Activated CD4-positive, CD25-positive, alpha-beta regulatory T cell (primary cell): ENCODE measurements at places on chromosomes 5 and 9.

DNA sequence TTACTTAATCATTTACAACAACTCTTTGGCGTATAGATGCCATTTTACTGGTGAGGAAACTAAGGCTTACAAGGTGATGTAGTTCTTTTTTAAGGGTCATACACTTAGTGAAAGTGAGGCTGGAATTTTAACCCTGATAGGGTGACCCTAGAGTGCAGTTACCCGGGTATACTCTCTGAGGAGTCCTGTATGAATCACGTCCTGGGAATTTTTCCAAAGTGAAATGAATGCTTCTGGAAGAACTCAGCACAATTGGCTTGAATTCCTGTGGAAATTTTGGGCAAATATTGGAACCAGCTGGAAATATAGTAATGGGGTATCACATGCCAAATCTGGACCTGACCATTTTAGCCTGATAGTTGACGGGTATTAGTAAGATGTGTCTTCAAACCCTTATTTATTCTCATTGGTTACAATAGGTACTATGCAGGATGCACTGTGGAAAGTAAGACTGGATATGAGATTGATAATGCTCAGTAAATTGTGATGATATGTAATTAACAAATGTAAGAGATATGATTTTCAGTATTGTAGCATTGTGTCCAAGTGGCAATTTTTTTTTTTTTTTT lies 14.8 kb downstream of the SUB1 start:
- no peak for DNase-seq

DNA sequence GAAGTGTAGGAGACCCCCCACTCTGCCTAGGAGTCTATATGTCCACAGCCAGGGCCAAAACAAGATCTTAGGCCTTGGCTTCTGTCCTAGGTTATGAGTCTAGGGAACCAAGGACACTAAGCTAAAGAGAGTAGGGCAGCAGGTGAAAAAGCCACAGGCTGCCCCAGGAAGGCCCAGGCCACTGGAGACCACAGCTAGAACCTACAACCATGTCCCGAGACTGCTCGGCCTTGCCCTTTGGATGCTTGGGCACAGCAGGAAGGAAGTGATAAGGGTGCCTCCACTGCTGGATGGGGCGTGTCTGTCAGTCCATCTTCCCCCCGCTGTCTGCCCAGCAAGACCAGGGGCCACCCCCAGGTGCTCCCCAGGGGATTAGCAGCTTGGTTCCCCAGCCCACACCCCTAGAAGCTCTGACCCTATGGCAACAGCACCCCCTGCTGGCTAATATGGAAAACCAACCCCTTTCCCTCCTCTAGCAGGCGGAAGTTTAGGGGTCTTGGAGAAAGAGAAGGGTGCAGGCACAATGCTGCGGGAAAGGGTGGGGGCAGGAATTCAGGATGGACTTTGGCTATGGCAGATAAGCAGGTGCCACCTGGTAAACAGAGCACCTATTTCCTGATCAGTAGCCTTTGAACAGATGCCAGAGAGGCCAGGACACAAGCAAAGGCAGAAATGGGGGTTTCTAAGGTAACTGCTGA lies 10.5 kb upstream of the IRF1 start:
- peak; percentile 53 for DNase-seq

DNA sequence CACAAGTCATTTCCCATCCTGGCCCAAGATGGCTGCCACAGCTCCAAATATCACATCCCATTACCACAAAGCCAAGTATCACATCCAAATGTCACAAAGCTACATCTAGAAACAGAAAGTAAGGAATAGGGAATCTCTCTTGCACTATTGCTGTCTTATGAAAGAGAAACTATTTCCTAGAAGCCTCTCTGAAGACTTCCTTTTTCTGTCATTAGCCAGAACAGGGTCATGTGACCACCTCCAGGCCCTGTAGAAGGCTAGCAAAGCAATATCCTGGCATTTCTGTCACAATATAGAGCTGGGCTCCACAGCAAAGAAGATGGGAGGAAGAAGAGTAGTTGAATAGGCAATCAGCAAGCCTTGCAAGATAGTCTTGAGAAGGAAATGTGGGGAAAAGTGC lies 99.2 kb downstream of the SH3TC2 start:
- no peak for DNase-seq

- no peak for DNase-seq
Measured at GRCh38 chr9:13429301-13430190, 150.1 kb upstream of the MPDZ start.

DNA sequence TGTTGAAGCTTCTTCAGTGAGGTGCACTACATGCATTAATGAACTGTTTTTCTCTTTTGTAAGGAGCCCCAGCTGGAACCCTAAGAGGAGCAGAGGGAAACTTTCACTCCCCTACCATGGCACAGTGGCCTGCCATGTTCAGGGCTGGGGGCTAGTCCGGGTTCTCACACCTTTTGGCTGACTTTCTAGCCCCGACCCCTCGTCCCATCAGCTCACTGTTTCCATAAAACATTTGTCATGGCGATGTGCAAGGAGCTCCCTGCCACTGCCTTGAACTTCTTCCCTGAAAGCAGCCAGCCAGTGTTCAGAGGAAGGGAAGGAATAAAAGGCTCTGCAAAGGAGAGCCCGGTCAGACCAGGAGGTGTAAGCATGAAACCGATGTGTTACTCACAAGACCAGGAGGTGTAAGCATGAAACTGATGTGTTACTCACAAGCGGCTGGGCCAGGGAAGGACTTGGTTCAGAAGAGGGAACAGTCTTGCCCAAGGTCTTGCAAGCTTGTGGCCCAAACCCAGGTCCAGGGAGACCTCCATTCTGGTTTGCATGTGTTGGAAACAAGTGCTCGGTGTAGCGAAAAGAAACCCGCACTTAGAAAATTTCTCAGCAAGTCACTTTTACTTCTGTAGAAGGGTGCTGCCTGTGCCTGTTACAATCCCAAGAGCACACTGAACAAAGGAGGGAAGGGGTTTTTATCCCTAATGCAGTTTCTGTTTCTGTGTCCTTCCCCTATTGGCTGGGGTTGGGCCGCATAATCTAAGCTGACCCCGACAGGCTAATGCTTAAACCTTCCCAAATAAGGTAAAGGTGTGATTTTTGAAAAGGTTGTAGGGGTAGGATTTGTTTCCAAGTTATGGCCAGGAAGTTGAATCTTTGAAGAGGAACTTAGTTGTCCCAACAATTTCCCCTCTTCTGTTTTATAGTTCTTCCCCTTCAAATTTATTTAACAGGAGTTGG lies 3.4 kb upstream of the ABO start:
- no peak for DNase-seq

DNA sequence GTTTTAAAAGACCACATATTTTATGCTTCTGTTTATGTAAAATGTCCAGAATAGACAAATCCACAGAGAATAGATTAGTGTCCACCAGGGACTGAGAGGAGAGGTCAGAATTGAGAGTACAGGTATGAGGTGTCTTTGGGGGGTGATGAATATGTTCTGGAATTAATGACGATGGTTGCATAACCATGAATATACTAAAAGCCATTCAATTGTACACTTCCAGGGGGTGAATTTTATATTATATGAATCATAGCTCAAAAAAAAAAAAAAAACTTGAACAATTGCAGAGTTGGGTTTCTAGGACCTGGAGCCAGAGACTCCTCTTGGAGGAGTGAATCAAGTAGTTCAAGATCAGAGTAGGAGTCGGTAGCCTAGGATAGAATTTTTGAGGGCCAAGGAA lies 57.8 kb upstream of the RUSC2 start:
- no peak for DNase-seq

- DNase-seq: no peak
Measured at GRCh38 chr5:95881833-95882232, 59.3 kb upstream of the GLRX start.

DNA sequence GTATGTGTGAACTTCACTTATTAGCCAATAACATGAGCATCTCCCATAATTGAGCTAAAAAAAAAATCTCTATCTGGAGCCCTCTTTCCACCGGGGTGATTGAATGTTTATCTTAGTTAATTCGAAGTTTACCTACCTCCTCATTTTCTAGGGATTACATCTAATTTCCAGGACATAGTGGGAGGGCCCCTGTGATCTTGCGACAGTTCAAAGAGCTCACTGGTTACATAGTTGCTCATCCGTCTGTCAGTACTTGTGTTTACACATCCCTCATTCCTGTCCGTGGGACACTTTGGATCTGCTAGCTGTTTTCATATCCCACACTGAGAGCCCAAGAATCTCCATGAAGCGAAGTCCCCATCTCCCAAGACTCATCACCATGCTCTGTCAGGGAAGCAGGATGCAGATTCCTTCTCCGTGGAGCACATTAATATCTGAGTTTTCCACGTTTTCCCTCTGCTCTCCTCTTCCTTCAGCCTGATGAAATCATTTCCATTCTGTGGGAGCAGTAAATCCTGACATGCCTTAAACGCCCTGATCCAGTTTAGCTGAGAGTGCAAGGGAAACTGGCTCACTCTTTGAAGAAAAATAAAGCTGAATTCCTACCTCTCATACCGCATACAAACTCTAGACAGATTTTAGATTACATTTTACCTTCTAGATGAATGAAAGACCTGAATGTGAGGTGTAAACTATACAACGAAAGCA lies 10.2 kb upstream of the SFXN1 start:
- no peak for DNase-seq

GRCh38 chr5:98570661-98571191 lies 202.7 kb upstream of the RGMB start:
- no peak for DNase-seq

- DNase-seq: no peak
Measured at GRCh38 chr5:53373451-53374158, 106.8 kb upstream of the FST start.

DNA sequence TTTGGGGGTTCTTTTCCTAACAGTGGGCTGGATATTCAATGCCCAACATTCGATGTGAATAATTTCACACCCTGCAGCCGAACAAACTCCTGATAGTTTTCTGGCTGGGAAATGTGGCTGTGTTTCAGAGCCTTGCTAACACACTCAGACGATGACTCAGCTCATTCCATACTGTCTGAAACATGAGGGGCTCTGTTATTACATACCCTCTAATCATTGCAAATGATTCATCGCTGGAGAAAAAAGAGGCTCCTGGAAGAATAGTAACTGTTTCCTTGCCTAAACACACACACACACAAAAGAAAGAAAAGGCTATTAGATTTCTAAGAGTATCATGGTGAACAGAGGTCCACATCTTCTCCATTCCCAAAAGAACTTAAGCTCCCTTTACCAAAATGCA lies 75.8 kb downstream of the OXCT1 start:
- DNase-seq: no peak

DNA sequence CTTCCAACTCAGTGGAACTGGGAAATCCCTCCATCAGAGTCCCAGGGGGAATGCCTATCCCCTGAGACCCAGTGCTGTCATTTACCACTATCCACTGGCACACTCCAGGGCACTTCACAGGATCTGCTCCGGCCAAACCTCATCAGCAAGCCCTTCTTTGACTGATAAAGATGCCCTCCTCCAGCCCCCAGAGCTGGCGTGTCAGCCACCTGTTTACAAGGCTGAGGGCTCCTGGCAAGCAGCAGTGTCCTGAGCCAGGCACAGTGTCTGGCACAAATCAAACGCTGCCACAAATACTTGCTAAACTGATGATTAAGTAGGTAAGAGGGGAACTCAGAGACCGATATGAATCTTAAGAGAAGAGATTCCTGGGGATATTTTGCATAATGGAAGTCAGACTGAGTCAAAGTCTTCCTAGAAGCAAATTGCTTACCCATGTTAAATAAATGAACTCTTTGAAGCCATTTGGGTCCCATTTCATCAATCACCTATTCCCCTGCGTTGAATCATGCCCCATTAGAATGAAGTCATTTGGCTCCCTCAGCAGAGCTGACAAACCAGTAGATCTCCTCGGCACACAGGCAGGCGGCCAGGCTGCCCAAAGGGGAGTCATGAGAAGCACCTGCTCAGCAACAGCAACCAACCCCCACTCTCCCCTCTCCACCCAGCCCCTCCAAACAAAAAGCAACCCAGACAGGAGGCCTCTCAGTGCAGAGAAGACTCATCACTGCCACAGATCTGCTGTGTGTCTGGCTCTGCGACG lies 97.4 kb downstream of the CDK5RAP2 start:
- no peak for DNase-seq

GRCh38 chr9:110049699-110050450 lies 158.1 kb downstream of the C9orf152 start:
- no peak for DNase-seq

DNA sequence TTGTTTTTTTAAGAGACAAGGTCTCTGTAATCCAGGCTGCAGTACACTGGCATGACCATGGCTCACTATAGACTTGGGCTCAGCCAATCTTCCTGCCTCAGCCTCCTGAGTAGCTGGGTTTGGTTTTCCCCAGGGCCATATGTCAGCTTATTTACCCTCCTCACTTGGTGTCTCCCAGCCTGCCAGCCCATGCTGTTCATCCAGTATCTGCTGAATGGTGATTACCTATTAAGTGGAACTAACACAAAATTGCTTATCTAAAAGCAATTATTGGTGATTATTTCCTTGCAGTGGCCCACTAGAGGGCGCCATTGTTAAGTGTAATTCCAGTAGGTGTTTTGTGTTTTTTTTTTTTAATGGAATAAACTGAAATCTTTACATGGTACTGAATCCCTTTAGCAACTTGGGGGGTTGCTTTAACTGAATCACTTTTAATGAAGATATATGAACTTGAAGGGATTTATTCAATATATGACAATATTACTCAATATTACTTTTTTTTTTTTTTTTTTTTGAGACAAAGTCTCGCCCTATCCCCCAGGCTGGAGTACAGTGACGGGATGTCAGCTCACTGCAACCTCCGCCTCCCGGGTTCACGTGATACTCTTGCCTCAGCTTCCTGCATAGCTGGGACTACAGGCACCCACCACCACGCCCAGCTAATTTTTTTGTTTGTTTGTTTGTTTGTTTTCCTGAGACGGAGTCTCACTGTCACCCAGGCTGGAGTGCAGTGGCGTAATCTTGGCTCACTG lies 13.8 kb downstream of the EXOSC2 start:
- peak; percentile 26 for DNase-seq

DNA sequence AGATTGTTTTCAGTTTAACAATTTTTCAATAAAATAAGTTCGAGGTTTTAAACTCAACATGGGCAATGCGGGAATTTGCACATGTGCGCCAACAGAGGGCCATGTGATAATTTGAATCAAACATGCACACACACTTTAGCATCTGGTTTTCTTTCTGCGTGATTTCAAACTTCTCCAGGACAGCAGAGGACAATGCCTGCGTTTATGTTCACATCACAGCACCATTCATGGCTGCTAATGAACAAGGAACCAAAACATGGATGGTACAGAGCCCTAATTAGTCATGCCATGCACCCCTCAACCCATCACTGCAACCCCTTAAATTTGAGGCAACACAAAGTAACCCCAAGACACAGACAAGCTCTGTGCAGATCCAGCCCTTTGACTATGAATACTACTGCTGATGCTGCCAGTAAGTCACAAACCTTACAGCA lies 2.8 kb downstream of the SHC3 start:
- DNase-seq: no peak

- DNase-seq: peak; percentile 45
Measured at GRCh38 chr5:141664733-141665461, 13.7 kb upstream of the FCHSD1 start.

DNA sequence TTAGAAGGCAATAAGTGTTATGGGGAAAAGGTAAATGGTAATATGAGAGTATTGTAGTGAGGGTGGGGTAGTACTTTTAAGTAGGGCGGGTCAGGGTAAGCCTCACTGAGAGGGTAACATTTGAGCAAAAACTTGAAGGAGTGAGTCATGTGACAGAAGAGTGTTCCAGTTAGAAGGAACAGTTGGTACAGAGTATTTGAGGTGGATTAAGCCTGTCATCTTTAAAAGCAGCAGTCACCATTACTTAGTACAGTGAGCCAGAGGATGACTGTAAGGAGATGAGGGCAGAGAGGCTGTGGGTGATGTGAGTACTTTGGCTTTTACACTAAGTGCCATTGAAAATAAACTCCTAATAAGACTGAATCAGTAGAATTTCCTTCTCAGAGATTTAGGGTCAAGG lies 54.8 kb downstream of the UBAP1 start:
- DNase-seq: no peak
